HFFc6 (cell line): ENCODE measurements at places on chromosomes 13 and 19. TPM values are rescaled to one million over a fixed set of nuclear protein-coding genes. Genes with fewer than 3 reads are reported as not detected.

Gene TJP3
- total RNA-seq: not detected in 3 replicates

DNA sequence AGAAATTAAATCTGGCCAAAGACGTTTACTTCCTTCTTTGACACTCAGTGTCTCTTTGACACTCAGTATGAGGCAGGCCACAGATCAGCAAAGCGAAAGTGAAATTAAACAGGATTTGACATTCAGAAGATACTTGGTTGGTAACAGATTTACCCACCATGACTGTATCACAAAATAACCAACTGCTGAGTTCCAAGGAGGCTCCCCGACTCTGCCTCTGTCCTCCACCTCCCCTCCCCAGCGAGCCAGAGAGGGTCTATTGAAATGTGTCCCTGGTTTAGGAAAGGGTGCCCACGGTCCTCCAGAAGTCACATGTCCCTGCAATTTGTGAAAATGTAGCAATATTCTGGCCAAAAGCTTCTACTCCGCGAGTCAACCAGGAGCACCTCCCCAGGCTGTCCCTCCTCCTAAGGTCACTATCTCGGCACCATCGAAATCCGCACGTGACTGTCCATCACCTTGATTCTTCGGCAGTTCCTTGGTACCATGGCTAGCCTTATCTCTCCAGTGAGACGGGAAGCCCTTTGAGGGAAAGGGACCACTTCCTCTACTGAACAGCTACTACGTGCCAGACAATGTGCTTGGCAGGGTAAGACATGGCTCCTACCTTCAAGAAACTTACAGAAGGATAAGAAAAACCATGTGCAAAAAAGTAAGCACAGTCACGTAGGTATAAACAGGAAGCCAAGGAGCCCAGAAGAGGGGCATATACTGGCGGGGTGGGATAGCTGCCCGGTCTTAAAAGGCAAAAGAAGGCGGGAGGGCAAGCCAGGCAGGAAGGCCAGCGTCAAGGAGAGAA, 1.5 kb downstream of the N4BP2L1 start:
- peak overlapping the region; percentile 77 for H3K4me3 ChIP-seq
- H3K27ac ChIP-seq: peak overlapping the region; percentile 64; the same call in 1 of the 2 replicates
- H3K27me3 ChIP-seq: peaks cover 4% of the 10 kb centered on the region; the same call in 1 of the 2 replicates
- H3K4me1 ChIP-seq: peaks cover 20% of the 10 kb centered on the region
- H3K36me3 ChIP-seq: peaks cover 9% of the 10 kb centered on the region
- DNase-seq: no peak

GRCh38 chr13:46748300-46748699, 48.7 kb downstream of the ESD start:
- peaks cover 32% of the 10 kb centered on the region for H3K4me1 ChIP-seq
- no peak overlapping the region for H3K27ac ChIP-seq
- H3K27me3 ChIP-seq: no peaks in the 10 kb centered on the region
- peaks cover 35% of the 10 kb centered on the region for H3K36me3 ChIP-seq
- no peak overlapping the region for H3K4me3 ChIP-seq

DNA sequence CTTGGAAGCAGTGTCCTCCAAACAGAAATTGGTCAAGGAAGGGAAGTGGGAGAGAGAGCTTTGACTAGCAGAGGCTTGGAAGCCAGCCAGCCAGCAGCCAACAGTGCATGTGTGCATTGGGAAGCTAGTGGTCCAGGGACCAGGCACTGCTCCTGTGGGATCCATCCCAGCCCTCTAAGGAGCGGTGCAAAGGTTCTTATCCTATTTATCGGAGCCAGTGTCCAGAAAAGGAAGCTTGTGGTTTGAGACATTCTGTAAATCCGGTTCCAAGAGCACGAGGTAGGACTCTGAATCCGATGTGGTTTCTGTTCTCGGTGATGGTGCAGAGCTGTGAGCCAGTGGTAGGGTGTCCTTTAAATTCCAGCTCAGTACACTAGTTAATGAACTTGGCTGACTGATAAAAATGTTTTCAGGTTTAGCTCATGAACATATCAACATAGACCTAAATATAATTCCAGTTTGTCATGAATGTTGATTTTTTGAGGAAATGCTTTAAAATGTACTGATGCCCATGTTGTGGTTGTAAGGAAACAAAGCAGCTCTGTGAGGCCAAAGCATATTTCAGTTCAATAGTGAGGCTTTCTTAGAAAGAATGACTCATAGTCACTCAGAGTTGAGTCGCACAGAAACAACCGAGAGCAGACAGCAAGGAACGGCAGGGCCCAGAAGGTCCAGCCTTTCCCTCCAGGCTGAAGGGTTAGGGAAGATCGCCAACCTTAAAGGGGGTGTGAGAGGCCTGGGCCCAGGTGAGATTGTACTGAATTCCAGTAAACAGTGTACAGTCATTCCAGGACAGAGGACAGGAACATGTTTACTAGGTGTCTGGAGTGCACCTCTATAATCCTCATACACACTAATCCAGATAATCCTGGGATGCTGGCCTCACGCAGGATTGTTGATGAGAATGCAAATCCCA, 21.5 kb upstream of the GARRE1 start:
- peak overlapping the region; percentile 70 for H3K4me3 ChIP-seq
- peaks cover 75% of the 10 kb centered on the region for H3K4me1 ChIP-seq
- peaks cover 39% of the 10 kb centered on the region for H3K36me3 ChIP-seq
- peak; percentile 96 for DNase-seq
- H3K27me3 ChIP-seq: peaks cover 5% of the 10 kb centered on the region

DNA sequence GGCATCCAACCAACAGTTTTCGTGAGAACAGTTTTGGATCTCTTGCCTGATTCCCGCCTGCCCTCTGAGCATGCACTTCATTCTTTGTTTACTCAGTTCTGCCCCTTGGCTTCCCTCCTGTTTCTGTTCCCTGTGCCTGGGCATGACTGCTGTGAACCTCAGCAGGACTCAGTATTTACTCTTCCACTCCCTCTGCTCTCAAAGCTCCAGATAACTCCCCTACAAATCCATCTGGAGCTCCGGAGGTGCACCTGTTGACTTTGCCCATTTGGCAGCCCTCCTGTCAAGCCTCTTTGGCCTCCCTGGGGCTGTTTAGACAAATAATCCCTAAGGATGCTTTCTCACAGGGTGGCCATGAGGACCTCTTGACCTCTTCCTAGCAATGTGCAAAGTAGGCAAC, 34.2 kb upstream of the ARGLU1 start:
- DNase-seq: no peak
- H3K4me1 ChIP-seq: peaks cover 7% of the 10 kb centered on the region
- H3K4me3 ChIP-seq: no peak overlapping the region
- peaks cover 8% of the 10 kb centered on the region for H3K27me3 ChIP-seq
